SK-N-SH treated with all-trans-retinoic acid at 6 μM for 48 hours (cell line): ENCODE measurements at places on chromosomes 2 and 18.

GRCh38 chr2:66813976-66814375, 379.1 kb downstream of the MEIS1 start:
- no peak for ATAC-seq

DNA sequence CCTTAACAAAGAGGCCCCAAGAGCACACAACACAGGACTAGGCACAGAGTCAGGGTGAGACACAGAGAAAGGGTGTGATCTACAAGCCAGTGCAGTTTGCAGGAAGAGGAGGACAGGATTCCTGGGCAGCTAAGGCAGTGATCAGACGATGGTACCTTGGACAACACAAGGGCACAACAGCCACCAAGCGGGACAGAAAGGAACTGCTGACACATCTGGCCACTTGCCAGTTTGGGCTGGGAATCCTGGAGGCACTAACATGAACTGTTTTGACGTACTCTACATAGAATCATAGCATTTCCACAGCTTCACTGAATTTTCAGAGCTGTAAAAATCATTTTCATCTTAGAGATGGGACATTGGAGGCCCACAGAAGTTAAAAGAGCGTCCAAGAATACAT, 221.5 kb upstream of the SLC35G4 start:
- ATAC-seq, result peak; percentile 89

DNA sequence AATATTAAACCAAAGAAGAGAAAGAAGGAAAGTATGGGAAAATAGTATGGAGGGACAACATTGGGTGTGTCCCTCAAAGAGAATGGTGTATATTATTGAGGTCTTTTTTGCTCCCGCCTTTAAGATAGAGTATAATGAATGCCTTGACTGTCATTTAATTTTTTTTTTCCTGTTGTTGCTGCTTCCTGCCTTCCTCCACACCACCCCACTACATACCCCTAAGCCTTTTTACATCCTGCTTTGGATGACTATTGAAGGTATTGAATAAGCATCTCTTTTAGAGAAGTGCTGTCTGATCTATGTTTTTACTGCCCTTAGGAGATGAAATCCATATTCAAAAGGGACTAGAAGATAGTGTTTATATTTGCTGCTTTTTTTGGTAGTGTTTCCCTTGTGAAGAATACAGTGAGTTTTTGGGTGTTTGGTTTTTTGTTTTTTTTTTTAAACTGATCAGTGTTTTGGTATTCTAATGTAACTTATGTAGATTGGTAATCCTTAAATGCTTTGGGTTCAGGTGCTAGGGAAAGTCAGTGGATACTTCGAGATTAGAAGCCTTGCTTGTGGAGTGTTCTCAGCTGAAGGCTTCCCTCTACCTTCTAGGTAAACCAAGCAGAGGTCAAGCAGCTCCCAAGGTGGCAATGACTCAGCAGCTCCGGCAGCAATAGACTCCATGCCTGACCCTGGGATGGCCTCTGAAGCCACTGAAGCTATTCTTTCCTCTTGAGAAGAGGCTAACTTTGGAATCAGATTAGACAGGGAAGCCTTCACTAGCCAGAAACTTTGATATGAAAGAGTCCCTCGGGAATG, 5.0 kb downstream of the FZD7 start:
- ATAC-seq, result peak; percentile 24

GRCh38 chr2:128721096-128721495, 402.4 kb upstream of the HS6ST1 start:
- no peak for ATAC-seq

- ATAC-seq, result no peak
These were observed 59.9 kb upstream of the TGFA start for GRCh38 chr2:70613521-70613920.

- ATAC-seq, result no peak
These were observed 5.6 kb upstream of the CENPA start for GRCh38 chr2:26780203-26780760.

DNA sequence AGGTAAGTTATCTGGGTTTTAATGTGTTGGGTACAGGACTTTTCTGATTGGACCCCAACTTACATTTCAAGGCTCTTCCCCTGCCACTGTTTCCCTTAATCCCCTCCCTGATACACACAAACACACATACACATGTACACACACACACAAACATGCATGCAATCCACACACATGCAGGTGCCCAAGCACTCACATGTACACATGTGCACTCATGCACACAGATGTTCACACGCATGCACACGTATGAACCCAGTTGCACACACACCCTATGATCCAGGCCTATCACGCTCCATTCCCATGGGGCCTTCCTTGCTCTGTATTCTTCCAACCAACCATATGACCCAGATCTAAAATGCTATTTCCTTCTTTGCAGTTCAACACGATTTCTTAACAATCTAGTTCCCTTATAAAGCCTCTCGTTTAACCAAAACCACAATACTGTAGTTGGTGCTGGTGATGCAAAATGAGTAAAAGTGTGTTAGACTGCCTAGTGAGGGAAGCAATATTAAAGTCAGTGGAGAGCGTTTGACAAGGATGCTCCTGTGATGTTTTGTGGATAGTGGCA, 11.1 kb downstream of the SERPINB8 start:
- ATAC-seq, result no peak

GRCh38 chr2:64273524-64274398, 129.5 kb upstream of the PELI1 start:
- ATAC-seq, result peak; percentile 88

- peak; percentile 39 for ATAC-seq
These were observed at the start of gene DNMT3A for GRCh38 chr2:25341753-25342371. Gene DNMT3A, minus strand, starts transcription at chr2:25341925. Its CDS starts 27,941 bp downstream, at chr2:25313984.

DNA sequence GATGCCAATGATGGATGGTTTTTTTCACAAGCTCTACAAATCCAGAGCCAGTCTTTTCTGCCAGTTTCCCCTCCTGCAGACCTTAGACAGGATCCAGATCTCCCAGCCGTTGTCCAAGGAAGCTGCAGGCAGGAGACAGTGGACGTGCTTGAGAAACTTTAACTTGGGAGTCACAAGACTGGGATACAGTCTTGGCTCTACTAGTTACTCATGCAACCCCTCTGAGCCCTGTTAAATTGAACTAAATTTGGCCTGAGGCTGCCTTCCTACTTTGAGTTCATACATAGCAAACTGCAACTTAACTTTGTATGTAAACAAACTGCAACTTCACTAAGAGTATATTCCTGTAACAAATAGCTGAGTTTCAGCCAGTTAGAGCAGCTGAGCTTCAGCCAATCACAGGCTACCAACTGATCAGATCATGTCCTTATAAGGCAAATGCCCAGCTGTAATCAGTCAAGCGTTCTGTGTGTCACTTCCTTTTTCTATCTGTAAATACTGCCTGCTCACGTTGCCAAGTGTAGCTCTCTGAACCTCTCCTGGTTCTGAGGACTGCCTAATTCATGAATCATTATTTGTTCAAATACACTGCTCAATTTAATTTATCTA, 140.9 kb downstream of the CAPN13 start:
- peak; percentile 69 for ATAC-seq

- ATAC-seq, result no peak
These were observed 199.5 kb upstream of the SALL3 start for GRCh38 chr18:78779996-78780718.

DNA sequence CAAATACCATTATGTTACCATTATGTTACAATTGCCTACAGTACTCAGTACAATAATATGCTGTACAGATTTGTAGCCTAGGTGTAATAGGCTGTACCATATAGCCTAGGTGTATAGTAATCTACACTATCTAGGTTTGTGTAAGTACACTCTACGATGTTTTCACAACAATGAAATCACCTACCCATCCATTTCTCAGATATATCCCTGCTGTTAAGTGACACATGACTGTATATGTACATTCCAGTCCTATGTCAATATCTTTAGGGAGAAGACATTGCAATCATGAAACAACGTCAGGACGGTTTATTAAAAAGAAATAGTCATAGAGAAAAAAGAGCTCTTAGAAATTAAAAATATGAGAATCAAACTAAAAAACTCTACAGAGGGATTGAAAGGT, 119.0 kb upstream of the CDC42EP3 start:
- ATAC-seq, result no peak

GRCh38 chr2:26708457-26708856, 15.9 kb downstream of the KCNK3 start:
- ATAC-seq, result no peak

GRCh38 chr2:82000606-82001005, 1696.1 kb upstream of the LRRTM1 start:
- no peak for ATAC-seq

DNA sequence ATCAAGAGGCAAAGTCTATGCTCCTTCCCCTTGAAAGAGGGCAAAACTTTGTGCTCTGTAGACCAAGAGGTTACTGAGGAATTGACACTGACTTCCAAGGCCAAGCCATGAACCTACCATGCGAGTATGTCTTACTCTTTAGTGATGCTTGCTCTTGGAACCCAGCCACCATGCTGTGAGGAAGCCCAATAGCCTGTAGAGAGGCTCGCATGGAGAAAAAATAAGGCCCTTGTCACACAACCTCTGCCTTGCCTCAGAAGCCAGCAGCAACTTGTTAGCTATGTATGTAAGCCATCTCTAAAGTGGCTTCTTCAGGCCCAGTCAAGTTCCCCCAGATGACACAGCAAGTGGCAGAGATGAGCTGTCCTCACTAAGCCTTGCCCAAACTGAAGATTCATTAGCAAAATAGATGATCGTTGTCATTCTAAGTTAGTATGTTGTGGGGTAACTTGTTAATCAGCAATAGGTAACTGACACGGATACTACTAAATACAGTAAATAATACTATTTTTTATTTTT, 66.1 kb upstream of the RGPD5 start:
- no peak for ATAC-seq

GRCh38 chr2:156739301-156739700, 303.1 kb downstream of the GPD2 start:
- ATAC-seq, result no peak

GRCh38 chr2:72077702-72078169, 69.9 kb downstream of the CYP26B1 start:
- no peak for ATAC-seq

DNA sequence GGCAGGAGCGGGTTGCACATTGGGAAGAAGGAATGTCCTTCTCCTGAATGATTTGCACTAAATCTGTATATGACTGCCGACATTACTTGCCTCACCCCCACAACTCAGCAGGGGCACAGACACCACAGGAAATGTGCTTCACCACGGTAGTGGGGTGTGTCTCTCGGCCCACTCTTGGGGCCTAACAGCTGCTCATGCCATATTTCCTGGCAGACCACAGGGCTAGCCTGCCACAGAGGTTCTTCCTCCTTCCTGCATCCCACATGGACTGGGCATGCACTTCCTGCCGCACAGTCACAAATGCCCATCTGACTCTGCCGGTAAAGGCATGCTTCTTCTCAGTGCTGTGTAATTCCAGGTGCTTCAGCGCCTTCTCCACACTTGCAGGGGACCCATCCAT, 10.3 kb upstream of the PAPOLG start:
- ATAC-seq, result no peak; the same call in 2 of the 3 replicates

DNA sequence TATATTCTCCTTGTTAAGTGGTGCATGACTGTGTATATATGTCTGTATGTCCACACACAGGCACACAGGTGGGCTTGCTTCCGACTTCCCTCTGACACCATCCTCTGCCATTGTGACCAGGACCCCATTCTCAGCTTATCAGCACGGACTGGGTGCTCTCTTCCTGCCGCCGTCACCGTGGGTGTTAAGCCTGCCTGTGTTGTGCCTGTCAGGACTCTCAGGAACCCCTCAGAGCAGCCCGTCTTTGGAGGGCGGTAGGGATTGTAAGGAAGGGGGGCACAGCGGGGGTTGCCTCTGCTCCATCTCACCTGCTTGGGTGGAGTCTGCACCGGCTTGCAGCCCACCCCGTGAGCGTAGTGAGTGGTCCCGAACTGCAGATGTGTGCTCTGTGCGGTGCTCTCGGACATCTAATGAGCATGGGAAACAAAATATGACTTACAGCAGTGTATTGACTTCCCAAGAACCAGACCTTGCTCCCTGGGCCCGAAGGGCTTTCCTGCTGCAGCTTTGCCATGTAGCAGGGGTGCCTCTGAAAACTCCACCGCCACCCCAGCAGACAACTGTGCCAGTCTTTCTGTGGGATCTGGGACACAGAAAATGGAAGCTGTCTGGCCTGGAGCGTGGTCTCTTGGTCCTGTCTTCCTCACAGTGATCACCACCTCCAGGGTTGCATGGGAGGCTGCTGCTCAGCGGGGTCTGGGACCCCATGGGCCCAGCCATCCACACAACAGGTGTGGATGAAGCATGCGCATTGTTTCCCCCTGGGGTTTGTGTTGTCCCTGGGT, 58.9 kb downstream of the SH3RF3 start:
- ATAC-seq, result no peak

GRCh38 chr2:231364061-231364460, 31.4 kb upstream of the B3GNT7 start:
- ATAC-seq, result no peak

GRCh38 chr2:9658972-9659371, 28.2 kb upstream of the YWHAQ start:
- no peak for ATAC-seq

GRCh38 chr18:23701017-23701416, 11.8 kb downstream of the LAMA3 start:
- ATAC-seq, result no peak

DNA sequence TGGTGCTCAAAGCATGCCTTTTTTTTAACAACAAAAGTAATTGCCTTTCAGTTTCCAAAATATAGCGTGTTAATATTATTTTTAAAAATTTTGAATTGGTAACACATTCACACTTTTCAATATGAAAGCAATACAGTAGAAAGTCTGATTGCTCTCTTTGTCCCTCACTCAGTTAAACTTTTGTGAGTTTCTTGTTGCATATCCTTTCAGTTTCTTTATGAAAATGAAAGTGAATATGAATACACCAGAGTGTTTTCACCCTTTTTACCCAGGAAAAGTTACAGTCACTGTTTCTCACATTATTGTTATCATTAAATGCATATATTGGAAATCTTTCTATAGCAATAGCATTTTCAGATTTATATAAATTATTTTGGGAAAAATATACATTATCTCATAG, 377.4 kb upstream of the CRIM1 start:
- no peak for ATAC-seq

DNA sequence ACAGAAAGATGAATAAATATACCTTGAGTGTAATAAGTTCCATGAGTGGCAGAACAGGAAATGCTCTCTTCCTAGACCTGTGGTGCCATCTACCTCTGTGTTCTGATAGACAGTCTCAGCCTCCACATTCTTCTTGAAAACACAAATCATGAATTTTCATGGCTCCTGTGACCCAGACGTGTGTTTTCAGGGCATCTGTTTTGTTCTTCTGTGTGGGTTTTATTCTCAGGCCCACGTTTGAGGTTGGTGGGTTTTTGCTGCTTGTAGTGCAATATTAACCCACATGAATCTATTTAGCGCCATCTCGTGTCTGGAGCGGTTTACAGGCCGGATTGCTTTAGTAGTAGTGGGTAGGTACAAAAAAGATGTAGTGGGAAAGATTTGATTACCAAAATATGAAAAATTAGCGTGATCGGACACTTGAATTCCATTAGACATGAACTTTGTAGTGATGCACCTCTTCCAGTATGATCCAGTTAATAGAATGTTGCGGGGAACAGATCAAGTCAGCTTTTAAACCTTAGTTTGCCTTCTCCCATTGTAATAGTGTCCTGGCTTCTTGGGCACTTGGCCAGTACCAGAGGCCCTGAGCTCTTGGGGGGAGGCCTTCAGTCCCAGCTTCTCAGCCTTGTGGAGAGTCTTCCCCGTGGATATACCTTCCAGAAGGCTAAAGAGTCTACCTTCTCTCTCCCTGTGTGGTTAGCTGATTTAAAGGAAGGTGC, 256.5 kb downstream of the TPGS2 start:
- ATAC-seq, result peak; percentile 97

- no peak for ATAC-seq
These were observed 41.7 kb downstream of the AKAIN1 start for GRCh38 chr18:5155218-5155906.
